ENCODE measurements at places on chromosomes 1 and 21. TPM values are rescaled to one million over a fixed set of nuclear protein-coding genes. Genes with fewer than 3 reads are reported as not detected.

SLC5A9 gene
- total RNA-seq, result 0.84 TPM

FCRL5 gene
- total RNA-seq, result 0.84 TPM

RSRP1 gene
- total RNA-seq, result 172 TPM

OLFM3 gene
- total RNA-seq, result not detected

LPGAT1 gene
- 42.2 TPM for total RNA-seq

CASQ1 gene
- total RNA-seq, result 4.4 TPM

LENEP gene
- total RNA-seq, result not detected

All from aorta (tissue), 5 donors.